ENCODE measurements at places on chromosomes 11 and 22. TPM values are rescaled to one million over a fixed set of nuclear protein-coding genes. Genes with fewer than 3 reads are reported as not detected.
A peak's percentile ranks its signal among the peaks of the same experiment; 100 is the strongest.

DNA sequence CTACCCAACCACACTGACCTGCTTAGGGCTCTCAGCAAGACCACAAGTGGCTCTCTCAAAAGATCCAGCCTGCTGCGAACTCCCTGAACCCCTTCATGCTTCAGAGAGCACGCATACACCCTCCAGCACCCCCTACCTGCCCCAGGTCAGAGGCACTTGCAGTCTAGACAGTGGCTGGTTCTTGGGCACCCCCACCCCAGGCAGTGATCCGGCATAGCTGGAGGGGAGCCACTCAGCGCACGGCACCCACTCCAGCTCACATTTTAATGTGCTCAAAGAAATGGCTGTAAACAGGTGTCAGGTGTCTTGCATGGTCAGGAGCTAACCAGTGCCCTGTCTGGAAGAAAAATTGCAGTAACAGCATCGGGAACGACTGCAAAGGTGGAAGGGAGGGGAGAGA is 140.8 kb downstream of the PKNOX2 start:
- H3K36me3 ChIP-seq = no peaks in the 10 kb centered on the region
- H3K27ac ChIP-seq = no peak overlapping the region
- no peaks in the 10 kb centered on the region for H3K4me1 ChIP-seq
- H3K4me3 ChIP-seq = no peak overlapping the region
- peaks cover 6% of the 10 kb centered on the region for H3K27me3 ChIP-seq

DNA sequence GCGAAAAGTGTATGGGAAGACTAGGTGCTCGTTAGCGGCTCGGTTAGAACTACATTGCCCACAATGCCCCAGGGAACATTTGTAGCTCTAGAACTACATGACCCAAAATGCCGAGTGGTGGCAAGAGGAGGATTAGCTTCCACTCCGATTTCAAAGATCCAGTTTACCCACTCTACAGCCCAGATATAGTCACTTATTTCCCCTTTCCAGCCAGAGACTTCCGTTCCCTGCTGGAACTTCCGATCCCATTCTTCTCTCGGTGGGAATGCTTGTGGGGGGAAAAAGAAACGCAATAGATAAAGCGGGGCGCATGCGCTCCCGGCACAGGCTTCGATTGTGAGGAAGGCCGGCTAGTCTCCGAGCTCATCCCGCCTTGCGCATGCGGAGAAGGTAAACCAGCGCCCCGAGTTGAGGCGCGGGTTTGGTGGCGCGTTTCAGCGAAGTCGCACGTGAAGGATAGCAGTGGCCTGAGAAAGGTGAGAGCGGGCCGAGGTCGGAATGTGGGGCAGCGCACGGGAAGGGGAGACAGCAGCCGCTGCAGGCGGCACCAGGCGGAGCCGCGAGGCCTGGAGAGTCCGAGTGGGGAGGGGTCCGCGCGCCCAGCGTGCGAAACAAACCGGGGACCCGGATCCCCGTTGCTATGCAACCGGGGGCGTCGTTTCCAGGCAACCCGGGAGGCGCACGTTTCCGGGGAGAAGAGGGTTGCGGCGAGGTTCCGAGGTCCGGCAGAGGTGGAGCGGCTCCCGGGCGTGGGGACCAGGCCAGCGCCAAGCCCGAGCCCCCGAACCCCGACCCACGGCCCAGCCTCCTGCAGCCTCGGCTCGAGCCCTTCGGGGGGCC is at the start of gene TMEM109:
Gene TMEM109 (plus strand): TSS at position 366 of the 840 bp plus-strand sequence. CDS start 5,536 bp downstream, outside the sequence.
- peaks cover 14% of the 10 kb centered on the region for H3K36me3 ChIP-seq
- peak within 1 kb of the TSS; percentile 99 for H3K4me3 ChIP-seq
- H3K27ac ChIP-seq = peak within 1 kb of the TSS; percentile 98
- no peaks in the 10 kb centered on the region for H3K27me3 ChIP-seq

GRCh38 chr11:120255519-120255866 is 15.6 kb downstream of the POU2F3 start:
- no peak for DNase-seq
- peaks cover 52% of the 10 kb centered on the region for H3K27me3 ChIP-seq
- peaks cover 7% of the 10 kb centered on the region for H3K4me1 ChIP-seq
- H3K27ac ChIP-seq = no peak overlapping the region
- H3K4me3 ChIP-seq = peak overlapping the region; percentile 27

GRCh38 chr22:49694462-49695260 is 133.0 kb downstream of the BRD1 start:
- H3K36me3 ChIP-seq = peaks cover 9% of the 10 kb centered on the region
- H3K4me3 ChIP-seq = no peak overlapping the region
- DNase-seq = no peak
- peaks cover 11% of the 10 kb centered on the region for H3K27me3 ChIP-seq
- no peak overlapping the region for H3K27ac ChIP-seq

The ART1 gene
- not detected for total RNA-seq

DNA sequence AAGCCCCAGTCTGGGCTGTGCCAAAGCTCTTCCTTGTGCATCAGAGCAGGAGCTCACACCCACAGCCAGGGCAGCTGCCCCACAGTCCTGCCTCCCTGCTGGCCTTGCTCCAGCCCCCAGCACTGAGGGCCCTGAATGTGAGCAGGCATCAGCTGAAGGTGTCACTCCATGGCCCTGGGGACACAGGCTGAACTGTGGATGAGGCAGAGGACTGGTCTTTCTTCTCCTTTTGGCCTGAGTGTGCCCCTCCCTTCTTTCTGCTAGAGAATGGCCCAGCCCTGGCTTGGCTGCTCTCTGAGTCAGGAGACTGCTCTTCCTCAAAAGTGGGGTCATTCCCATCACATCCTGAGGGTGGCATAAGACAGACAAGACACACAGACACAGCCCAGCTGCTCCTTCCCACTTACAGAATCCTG is 16.2 kb downstream of the OTOG start:
- no peak for DNase-seq
- no peaks in the 10 kb centered on the region for H3K36me3 ChIP-seq
- no peak overlapping the region for H3K27ac ChIP-seq
- no peaks in the 10 kb centered on the region for H3K4me1 ChIP-seq
- no peak overlapping the region for H3K4me3 ChIP-seq

GRCh38 chr22:28115426-28115825 is 196.4 kb upstream of the PITPNB start:
- H3K4me3 ChIP-seq = no peak overlapping the region
- H3K27me3 ChIP-seq = no peaks in the 10 kb centered on the region
- no peaks in the 10 kb centered on the region for H3K36me3 ChIP-seq
- H3K4me1 ChIP-seq = no peaks in the 10 kb centered on the region
- no peak for DNase-seq

- no peak overlapping the region for H3K27ac ChIP-seq
- no peak overlapping the region for H3K4me3 ChIP-seq
- H3K4me1 ChIP-seq = no peaks in the 10 kb centered on the region
- no peak for DNase-seq
These were observed 336.1 kb downstream of the CTTN start for GRCh38 chr11:70734379-70734778.

The LYVE1 gene
- total RNA-seq = not detected

GRCh38 chr11:95082576-95083001 is 7.1 kb upstream of the ENDOD1 start:
- no peak for DNase-seq
- no peaks in the 10 kb centered on the region for H3K36me3 ChIP-seq
- H3K4me1 ChIP-seq = peaks cover 3% of the 10 kb centered on the region
- H3K4me3 ChIP-seq = no peak overlapping the region
- H3K27ac ChIP-seq = no peak overlapping the region

The OR4D5 gene
- total RNA-seq = not detected

GRCh38 chr22:29720811-29721323 is 1.1 kb downstream of the CABP7 start:
- H3K27me3 ChIP-seq = peaks cover 13% of the 10 kb centered on the region
- no peak for DNase-seq
- H3K4me3 ChIP-seq = no peak overlapping the region
- H3K27ac ChIP-seq = no peak overlapping the region
- no peaks in the 10 kb centered on the region for H3K36me3 ChIP-seq

GRCh38 chr11:70144262-70144661 is 58.8 kb upstream of the FADD start:
- H3K27ac ChIP-seq = no peak overlapping the region
- no peak for DNase-seq
- H3K4me3 ChIP-seq = no peak overlapping the region
- no peaks in the 10 kb centered on the region for H3K36me3 ChIP-seq
- peaks cover 82% of the 10 kb centered on the region for H3K27me3 ChIP-seq

The UPK2 gene
- not detected for total RNA-seq

The C11orf86 gene
- not detected for total RNA-seq

The MORC2 gene
- total RNA-seq = 51.2 TPM

The ABCG4 gene
- not detected for total RNA-seq

GRCh38 chr11:21807350-21807749 is 385.5 kb upstream of the ANO5 start:
- H3K36me3 ChIP-seq = no peaks in the 10 kb centered on the region
- no peak overlapping the region for H3K27ac ChIP-seq
- H3K27me3 ChIP-seq = no peaks in the 10 kb centered on the region
- no peak for DNase-seq
- no peak overlapping the region for H3K4me3 ChIP-seq
- H3K4me1 ChIP-seq = no peaks in the 10 kb centered on the region

DNA sequence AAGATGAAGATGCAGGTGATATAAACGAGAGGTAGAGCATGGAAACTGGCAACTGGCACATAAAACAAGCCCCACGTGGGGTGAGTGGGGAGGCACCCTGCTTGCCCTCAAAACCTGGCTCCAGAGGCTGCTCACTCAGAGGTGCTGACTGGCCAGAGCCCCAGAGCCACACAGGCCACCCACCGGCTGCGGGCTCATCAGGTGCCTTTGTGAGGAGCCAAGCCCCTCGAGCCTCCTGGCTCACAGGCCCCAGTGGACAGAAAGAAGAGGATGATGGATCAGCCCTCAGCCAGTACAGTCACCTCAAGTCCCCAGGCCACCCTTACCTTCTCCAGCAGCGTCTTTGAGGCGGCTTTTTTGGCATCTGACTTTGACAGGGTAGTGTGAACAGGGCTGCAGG is 6.2 kb downstream of the CHID1 start:
- peaks cover 18% of the 10 kb centered on the region for H3K36me3 ChIP-seq
- H3K27ac ChIP-seq = no peak overlapping the region
- no peaks in the 10 kb centered on the region for H3K27me3 ChIP-seq
- DNase-seq = no peak
- peaks cover 12% of the 10 kb centered on the region for H3K4me1 ChIP-seq
- H3K4me3 ChIP-seq = no peak overlapping the region

GRCh38 chr11:1889224-1889930 is 2.3 kb downstream of the PRR33 start:
- H3K36me3 ChIP-seq = peaks cover 8% of the 10 kb centered on the region
- peak; percentile 84 for DNase-seq

The ASPHD2 gene
- 2.9 TPM for total RNA-seq

- peaks cover 9% of the 10 kb centered on the region for H3K27me3 ChIP-seq
- H3K4me3 ChIP-seq = no peak overlapping the region
- H3K27ac ChIP-seq = no peak overlapping the region
- no peak for DNase-seq
- no peaks in the 10 kb centered on the region for H3K4me1 ChIP-seq
These were observed 49.7 kb downstream of the ANO1 start for GRCh38 chr11:70127653-70128434.

- no peaks in the 10 kb centered on the region for H3K36me3 ChIP-seq
- peak; percentile 53 for DNase-seq
- peaks cover 16% of the 10 kb centered on the region for H3K4me1 ChIP-seq
- peaks cover 7% of the 10 kb centered on the region for H3K27me3 ChIP-seq
- peak overlapping the region; percentile 59 for H3K4me3 ChIP-seq
- H3K27ac ChIP-seq = no peak overlapping the region
These were observed 77.3 kb downstream of the SCN3B start for GRCh38 chr11:123577081-123577598.

DNA sequence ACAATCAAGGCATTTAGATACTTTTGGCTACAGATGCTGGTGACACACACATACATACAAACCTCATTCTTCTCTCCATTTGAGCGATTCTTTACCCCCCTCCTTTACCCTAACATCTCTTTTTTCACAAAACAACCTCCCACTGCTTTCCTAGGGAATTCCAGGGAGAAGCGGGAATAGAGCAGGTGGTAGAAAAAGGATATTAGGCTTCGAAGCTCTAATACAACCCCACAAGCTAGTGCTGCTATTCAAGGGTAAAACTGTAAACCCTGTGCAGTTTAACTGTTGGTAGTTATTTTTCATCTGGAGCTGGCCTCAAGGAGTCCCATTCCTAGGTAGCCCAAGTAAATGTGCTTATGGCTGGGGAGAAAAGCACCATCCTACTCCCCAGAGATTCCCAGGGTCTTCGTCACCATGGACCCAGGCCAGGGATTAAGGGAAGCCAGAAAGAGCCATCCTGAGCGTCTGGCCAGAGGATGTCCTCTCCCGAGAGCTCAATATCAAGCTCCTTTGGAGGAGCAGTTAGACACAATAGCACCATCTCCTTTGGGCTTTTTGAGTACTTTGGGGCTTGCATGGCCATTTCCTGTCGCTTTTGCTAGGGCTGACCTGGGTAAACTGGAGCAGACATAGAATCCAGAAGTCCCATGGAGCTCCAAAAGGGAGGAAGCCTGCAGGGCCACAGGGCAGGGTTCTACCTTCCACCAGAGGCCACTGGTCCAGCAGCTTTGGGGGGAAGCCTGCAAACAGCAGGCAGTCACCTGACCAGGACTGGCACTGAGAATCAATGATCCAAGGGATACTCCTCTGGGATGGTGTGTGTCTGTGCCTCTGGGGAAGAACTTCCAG is 3.1 kb downstream of the MAML2 start:
- H3K27me3 ChIP-seq = no peaks in the 10 kb centered on the region
- H3K4me3 ChIP-seq = peak overlapping the region; percentile 99
- peak overlapping the region; percentile 94 for H3K27ac ChIP-seq
- DNase-seq = no peak
- H3K36me3 ChIP-seq = peaks cover 10% of the 10 kb centered on the region

DNA sequence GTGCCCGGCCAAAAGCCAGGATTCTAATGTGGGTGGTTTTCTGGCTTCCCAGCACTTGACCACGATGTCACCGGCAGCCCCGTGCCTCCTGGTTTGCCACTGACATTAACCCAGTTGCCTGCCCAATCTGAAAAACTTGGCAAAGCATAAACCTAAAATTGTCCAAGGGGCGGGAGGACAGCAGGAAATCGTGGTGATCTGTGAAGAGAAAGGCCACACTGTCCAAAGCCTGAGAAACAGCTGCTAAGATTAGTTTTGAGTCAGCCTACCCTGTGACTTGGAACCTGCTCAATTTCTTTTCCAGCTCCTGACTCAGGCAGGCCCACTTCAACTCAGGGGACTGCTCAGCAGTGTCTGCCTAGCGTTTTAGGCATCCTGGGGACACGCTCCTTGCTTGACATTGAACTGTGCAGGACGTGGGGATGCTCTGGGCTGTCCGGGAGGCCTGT is 8.2 kb upstream of the F2 start:
- H3K36me3 ChIP-seq = peaks cover 4% of the 10 kb centered on the region
- no peak overlapping the region for H3K27ac ChIP-seq
- DNase-seq = no peak
- H3K4me3 ChIP-seq = no peak overlapping the region
- H3K4me1 ChIP-seq = peaks cover 4% of the 10 kb centered on the region
- H3K27me3 ChIP-seq = no peaks in the 10 kb centered on the region

All from naive thymus-derived CD8-positive, alpha-beta T cell (primary cell).